CD4-positive, alpha-beta T cell treated with Interleukin-17A for 1 hour (primary cell): ENCODE measurements at places on chromosomes 1 and 21.
A peak's percentile ranks its signal among the peaks of the same experiment; 100 is the strongest.

- no peak for DNase-seq
Measured at GRCh38 chr1:244118109-244118761, 67.2 kb downstream of the ZBTB18 start.

- no peak for DNase-seq
Measured at GRCh38 chr1:31620631-31621497, 3.4 kb downstream of the HCRTR1 start.

DNA sequence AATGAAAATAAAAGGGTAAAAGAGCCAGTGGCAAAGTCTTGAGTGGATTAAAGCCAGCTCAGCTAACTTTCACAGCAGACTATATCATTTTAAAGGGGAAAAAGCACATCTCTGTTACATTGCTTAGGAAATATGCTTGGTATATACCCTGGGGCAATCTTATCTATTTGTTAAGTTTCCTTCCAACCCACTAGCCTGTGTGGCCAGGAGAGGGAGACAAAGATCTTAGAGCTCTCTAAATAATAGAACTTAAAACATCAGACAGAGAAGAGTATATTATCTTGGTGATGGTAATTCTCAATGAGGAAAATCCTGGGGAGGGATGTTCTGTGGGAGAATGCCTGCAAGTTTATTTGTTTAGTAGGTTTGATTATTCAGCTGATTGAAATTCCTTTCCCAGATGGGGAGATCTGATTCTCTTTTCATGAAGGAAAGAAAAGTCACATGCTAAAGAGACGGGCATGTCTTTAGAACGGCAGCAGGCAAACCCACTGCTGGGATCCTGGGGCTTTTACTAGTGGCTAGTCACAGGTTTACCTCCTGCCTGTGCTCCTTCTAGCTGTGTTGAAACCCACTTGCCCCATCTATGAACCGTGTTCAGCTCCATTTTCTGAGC is 3.6 kb downstream of the KCNE2 start:
- DNase-seq = peak; percentile 60

- DNase-seq = no peak
Measured at GRCh38 chr1:89550995-89551394, 26.4 kb downstream of the LRRC8B start.

DNA sequence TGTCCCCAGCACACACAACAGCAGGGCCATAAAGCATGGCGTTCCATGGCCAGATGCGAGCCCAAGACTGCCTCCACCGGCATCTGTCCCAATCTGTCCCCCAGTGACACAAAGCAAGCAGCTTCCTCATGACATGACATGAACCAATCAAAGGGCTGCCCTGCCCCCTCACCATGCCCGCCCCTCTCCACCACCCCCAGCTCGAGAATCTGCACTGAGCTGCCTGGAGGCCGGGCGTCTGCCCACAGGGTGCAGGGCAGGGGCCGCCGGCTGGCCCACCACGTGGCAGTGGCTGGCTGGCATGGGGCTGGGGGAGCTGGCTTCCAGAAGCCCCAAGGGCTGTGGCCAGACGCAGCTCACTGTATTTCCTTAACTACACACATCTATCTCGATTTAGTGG is 27.8 kb downstream of the WNT9A start:
- no peak for DNase-seq

- no peak for DNase-seq
Measured at GRCh38 chr1:3480369-3480719, 25.9 kb downstream of the ARHGEF16 start.

DNA sequence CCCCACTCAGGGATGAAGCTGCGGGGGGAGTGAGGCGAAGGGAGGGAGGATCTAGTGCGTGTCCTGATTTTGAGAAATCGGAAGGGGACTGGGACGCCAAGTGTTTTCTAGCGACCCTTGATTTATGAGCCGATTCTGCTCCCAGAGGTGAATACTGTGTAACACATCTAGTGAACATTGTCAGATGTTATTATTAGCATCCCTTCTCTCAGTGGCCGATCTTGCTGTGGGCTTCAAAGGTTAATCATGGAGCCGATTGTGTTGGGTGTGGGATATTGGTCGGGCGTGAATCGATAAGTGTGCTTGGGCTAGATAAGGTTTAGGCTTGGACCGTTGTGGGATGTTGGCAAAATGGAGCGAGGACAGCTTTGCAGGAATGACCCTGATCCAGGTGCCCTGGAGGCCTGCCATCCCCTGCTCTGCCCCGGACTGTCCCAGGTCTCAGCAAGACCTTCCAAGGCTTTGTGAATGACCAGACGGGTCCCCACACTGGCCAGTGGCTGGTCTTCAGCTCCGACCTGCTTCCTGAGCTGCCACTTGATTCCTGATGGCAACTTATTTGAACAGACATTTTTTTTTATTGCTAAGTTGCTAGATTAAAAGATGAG is 2.2 kb downstream of the AJAP1 start:
- no peak for DNase-seq

- DNase-seq = no peak
Measured at GRCh38 chr1:108154314-108154713, 45.8 kb downstream of the SLC25A24 start.

DNA sequence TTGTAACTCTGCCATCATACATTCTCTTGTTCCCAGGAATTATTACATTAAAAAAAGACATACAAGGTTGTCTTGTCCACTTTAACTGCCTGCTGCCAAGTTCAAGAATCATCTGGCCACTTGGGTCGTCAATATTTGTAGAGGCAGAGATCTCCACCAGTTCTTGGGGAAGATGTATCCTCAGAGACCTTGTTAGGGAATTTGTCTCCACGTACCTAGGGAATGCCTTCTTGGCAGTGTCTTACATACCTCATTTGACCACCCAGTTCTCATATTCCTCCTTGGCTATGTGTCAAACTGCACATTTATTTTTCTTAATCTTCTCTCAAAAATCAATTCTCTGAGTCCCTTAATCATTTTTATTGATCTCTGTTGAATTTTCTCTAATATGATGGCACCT is 266.0 kb downstream of the SPATA17 start:
- DNase-seq = no peak

DNA sequence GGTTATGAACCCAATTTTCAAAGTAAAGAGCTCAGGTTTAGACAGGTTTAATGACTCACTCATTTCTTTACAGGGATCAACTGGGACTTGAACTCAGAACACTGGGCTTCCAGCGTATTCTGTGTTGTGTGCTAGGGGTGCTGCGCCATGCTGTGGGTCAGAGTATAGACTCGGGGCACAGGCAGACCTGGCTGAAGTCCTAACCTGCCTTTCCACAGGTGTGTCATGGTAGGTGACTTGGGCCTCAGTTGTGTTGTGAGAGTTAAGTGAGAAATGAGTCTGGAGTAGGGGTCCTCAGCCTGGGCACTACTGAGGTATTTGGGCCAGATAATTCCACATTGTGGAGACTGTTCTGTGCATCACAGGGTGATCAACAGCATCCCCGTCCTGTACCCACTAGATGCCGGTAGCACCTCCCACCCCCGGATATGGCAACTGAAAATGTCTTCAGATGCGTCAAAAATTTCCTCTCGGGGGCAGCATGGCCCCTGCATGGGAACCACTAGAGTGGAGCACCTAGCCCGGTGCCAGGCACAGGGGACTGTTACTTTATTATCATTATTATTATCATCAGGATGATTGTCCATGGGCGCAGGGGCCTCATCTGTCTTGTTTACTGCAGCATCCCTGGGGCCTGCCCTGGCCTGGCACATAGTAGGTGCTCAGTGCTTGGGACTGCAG is 575.5 kb downstream of the PTPRU start:
- DNase-seq = no peak

- no peak for DNase-seq
Measured at GRCh38 chr1:227728892-227729143, 6.3 kb downstream of the JMJD4 start.

- no peak for DNase-seq
Measured at GRCh38 chr21:35697321-35697808, 363.0 kb downstream of the SETD4 start.

DNA sequence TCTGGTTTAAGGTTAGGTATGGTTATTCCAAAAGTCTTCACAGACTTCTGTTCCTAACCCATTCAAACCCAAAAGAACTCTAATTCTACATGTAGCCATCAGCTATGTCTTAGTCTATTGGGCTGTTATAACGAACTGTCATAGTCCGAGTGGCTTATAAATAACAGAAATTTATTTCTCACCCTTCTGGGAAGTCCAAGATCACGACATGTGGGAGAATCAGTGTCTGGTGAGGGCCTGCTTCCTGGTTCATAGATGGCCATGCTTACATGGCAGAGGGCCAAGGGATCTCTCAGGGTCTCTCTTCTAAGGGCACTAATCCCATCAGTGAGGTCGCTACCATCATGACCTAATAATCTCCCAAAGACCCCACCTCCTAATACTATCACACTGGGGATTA is 103.0 kb upstream of the PPP2R5A start:
- DNase-seq = no peak

- no peak for DNase-seq
Measured at GRCh38 chr1:14366091-14367018, 232.1 kb upstream of the KAZN start.

- peak; percentile 67 for DNase-seq
Measured at GRCh38 chr1:25990702-25991395, 7.0 kb downstream of the PAFAH2 start.

GRCh38 chr1:84669831-84670230 is 20.4 kb downstream of the SSX2IP start:
- DNase-seq = no peak

GRCh38 chr1:31412732-31413404 is at the start of gene SERINC2:
Gene SERINC2 (plus strand): TSS chr1:31413213. CDS start chr1:31413266, 53 bp downstream.
- DNase-seq = no peak

GRCh38 chr1:192284927-192285326 is 31.9 kb upstream of the RGS21 start:
- no peak for DNase-seq
